ENCODE measurements at places on chromosomes 2 and 18.

GRCh38 chr2:202479610-202480009 is 103.5 kb downstream of the BMPR2 start:
- DNase-seq, result no peak

DNA sequence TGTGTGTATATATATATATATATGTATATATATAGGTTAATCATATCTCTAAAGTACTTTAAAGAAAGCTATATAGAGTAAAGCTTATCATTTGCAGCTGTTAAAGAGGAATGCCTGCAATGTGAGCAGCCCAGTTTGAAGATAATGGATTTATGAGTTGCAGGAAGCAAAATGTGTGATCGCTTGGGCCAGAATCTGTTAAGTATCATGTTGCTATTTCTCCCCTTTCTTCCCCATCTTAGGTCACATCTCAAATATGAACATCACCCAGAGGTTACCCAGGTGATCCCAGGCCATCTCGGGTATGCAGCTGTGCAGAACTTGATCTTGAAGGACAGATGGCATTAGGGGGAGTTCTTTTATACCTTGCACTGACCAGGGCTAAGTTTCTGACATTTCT is 316.5 kb downstream of the MTX2 start:
- DNase-seq, result no peak

GRCh38 chr2:228180181-228181097 is 1.0 kb downstream of the SPHKAP start:
- DNase-seq, result no peak

GRCh38 chr2:3279236-3279960 is 98.2 kb downstream of the EIPR1 start:
- DNase-seq, result no peak

DNA sequence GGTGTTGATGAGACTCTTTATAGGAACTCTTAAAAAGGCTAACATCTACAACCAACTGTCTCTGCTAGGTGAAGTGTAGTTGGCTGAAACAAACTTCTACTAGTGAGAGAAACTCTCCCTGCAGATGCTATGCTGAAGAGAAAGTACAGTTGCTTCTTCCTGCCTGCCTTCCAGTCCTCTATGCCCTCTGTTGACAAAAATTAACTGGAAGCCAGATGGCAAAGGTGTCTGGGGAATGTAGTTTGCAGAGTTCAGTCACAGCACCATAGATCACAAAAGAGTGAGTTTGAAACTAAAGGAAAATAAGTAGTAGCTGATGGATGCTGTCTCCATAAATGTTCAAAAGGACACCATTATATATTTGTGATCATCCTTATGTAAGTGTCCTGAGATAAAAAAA is 958.8 kb upstream of the NRXN1 start:
- DNase-seq, result no peak
